NCI-H1105 treated with DMSO at 0.1 percent for 48 hours (cell line): ENCODE measurements at places on chromosomes 4 and X.

- no peak for DNase-seq
Measured at GRCh38 chrX:128992107-128992971, 531.0 kb downstream of the SMARCA1 start.

DNA sequence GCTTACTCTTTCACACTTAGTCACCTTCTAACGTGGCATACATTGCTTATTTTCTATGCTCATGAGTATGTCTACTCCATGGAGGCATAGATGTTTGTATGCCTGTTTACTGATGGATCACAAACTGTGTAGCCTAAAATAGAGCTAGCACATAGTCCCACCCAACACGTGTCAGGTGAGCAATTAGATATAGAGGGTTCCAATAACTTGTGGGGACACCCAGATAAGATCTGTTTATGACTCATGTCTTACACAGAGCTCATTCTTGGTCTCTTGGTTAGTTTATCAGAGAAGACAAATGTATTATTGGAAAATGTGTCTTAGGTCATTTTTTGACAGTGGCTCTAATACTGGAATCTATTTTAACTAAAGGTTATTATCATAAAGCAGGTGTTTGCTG, 6.8 kb downstream of the ZFP42 start:
- DNase-seq: no peak

- DNase-seq: no peak
Measured at GRCh38 chr4:161121451-161121850, 1042.3 kb downstream of the FSTL5 start.

DNA sequence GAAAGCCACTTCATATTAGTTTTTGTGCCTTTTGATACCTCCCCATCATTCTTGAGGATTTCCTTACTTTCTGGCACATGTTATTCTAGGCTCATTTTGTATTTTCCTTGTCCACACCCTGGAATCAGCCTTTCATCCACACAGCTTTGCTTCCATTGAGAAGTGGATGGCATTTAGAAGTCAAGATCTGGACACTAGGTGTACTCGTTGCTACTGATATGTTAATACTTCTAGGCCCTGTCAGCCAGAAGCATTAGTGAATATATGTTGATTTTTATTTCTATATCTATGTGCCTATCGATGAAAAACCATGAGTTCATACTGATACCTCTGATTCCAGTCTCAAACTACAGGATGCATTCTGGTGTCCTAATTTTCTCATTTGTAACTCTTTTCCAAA, 73.2 kb downstream of the ARHGAP24 start:
- DNase-seq: no peak

DNA sequence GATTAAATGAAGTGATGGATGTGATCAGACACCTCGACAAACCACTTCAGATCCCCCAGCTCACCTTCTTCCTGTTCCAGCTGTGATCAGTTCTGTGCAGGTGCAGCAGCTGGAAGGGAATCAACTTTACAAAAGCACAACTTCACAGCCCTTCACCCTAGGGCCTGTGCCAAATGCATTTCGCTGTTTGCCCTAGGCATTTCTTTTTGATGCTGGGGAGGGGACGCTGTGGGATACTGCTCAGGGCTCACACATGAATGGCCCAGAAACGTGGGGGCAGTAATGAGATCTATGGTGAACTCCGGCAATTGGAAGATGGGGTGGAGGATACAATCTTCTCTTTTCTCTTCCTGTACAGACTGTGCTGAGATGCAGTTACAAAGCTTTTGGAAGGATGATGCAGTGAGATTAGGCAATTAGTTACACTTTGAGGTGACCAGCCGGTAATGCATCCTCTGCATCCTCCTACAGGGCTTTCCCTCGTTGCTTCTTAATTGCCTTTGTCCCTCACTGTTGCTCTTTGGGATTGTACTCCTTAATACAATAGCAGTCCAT, 215.1 kb upstream of the PITX2 start:
- DNase-seq: no peak

DNA sequence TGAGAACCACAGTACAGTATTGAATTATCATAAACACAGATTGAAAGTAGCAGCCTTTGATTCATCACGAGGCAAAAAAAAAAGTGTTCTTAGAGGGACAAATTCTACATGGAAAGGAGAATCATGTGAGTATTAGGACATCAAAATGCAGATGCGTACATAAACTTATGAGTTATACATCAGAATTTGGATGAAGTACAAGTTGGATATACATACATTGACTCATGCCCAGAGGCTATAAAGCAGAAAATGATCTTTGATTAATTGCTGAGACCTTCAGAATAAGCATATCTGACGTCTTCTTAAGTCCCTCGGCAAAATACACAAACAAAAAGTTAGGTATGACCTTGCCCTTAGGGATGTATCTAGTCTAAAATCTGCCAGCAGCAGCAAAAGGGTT, 206.4 kb downstream of the LDB2 start:
- no peak for DNase-seq

DNA sequence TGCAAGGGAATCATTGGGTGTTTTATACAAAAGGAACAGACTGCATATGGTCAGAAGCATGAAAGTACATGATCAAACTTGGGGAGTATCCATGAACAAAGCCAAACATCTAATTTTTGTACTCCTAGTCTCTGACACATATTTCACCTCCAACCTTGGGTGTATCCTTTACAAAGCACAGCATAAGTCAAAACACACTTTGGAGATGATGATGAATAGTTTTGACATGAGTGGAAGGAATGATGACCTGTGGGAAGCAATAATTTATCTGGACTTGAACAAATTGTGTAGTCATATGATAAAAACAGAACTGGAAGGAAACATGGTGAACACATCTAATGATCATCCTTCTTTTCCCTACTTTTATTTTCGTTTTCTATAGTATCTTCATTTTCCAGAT, 108.7 kb upstream of the PLS3 start:
- no peak for DNase-seq

DNA sequence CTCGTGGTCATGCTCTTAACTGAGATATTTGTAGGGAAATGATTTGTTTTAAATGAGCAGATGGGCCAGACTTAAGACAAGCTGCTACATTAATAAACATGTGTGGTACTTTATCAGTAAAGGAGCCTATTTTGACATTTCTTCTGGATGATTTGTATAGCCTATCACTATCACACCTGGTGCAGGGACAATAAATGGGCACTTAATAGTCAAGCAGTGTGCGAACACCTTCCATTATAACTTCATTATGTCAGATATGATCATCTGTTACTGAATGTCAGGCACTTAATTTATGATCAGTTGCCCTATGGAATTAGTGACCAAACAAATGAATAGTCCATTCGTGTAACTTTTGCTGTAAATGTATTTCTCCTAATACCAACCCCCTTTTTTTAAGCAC, 628.8 kb downstream of the ADGRL3 start:
- peak; percentile 30 for DNase-seq

DNA sequence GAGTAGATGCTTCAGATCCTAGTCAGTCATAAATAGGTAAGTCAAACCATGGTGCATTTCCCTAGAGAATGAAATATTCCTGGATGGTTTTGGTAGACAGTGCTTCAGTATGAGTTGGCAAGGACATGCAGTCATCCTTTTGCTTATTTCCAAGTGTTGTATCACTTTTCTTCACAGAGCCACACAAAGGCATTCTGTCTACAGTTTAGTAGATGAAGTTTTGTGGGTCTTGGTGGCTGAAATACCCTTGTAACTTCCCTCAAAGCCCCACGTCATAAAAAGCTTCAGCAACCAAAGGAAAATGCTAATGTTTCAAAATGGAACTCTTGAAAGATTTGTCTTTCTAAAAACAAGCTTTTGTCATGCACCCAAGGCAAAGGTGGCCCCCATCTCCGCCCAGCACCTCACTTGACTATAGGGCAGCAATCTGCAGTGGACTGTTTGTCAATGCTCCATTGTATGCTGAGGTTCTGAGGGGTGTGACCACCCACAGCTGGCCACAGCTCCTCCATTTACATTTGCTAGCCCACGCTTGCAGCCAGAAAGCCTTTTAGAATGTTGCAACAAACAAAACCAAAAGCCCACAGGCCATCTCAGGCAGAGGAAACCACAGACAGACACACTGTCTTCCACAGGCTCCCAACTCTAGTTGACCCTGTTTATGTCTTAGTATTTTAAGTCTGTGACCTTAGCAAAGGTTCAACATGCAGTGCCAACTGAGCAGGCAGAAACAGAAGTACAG, 87.1 kb upstream of the FAM9C start:
- DNase-seq: no peak

GRCh38 chrX:21700967-21701366, 42.8 kb upstream of the KLHL34 start:
- no peak for DNase-seq

DNA sequence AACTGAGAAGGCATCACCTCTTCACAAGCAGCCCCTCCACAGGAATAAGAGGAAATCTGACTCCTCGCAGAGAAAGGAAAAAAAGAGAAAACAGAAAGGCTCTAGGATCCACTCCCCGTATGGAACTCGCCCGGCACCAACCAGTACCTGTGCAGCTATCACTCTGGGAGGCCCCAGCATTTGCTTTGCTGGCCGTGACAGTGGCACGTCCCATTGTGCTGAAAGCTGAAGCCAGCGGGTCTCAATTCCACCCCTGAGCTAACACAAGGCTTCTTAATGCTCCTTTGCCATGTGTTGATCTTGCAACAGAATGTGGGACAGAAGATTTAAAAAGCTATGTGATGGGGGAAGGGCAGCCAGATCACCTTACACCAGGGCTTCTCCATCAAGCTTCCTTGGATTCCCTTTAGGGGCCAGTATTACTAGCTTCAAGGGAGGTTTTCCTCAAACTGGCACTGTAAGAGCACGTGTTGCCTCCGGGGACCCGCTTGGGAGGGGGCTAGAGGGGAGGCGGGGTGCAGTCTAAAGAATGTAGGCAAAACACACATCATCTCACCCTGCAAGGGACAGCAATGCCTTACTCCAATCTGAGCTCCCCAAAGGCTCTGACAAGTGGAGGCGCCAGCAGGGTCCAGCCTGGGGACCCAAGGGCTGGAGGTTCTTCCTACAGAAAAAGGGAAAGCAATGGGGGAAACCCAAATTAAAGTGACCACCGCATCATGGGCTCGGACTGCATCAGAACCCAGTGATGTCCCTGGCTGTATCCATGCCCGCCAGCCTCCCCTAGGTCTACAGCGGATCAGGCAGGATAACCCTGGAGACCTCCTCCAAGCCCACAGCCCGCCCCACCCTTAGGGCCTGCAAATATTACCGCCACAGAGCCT, 1.2 kb downstream of the USP46 start:
- DNase-seq: no peak

DNA sequence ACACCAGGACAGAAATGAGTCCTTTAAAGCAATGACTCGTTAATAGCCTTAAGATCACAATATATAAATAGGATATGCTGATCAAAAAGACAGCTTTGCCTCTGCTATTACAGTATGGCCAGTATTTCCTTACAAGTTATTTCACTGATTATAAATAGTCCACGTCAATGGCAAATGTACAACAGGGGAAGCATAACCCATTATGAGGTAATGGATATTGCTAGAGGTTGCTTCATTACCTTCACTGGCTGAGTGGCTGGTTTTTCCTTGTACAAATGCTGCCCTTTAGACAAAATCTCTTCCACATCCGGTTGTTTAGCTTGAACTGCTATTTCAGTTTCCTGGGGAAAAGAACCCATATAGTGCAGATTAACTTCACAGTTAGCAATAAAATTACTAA, 764.6 kb upstream of the FTHL17 start:
- no peak for DNase-seq

- DNase-seq: no peak
Measured at GRCh38 chr4:181637186-181638105, 605.8 kb upstream of the TENM3 start.

DNA sequence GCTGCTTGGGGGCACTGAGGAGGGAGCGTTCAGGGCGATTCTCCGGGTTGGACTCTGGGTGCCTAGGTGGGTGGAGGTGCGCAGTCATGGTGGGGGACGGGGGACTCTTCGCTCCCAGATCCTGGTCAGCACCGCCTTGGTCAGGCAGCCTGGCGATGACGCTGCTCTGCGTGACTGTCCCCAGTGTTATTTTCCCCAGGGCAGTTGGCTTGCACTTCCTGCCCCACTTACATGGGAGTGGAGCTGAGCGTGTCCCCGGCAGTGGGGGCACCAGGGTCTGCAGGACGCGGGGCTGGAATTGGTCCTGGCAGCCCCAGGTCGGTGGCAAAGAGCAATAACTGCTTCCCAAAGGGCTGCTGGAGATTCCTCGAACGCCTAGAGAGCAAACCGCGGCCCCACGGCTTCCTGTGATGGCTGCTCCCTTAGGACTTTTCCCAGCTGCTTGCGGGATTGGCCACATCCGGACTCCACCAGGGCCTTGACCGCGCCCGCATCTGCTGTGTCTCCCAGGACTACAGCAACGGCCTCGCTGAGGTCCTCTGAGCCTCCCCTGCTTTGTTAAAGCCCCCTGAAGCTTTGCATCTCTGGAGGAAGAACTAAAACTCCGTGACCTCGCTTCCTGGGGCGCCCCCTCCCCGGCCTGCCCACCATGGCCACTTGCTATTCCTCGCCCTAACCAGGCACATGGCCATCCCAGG, 35.3 kb upstream of the GPR78 start:
- DNase-seq: no peak

GRCh38 chr4:107853444-107854355, 29.0 kb downstream of the SGMS2 start:
- no peak for DNase-seq

GRCh38 chrX:70128071-70128470, 5.2 kb upstream of the IGBP1 start:
- no peak for DNase-seq

GRCh38 chrX:127621780-127622179, 430.4 kb downstream of the ACTRT1 start:
- no peak for DNase-seq

- no peak for DNase-seq
Measured at GRCh38 chr4:153706519-153706918, 22.4 kb downstream of the TLR2 start.

GRCh38 chr4:166091912-166092510, 219.0 kb downstream of the TLL1 start:
- peak; percentile 52 for DNase-seq

- DNase-seq: no peak
Measured at GRCh38 chr4:176099314-176099713, 33.7 kb downstream of the WDR17 start.

DNA sequence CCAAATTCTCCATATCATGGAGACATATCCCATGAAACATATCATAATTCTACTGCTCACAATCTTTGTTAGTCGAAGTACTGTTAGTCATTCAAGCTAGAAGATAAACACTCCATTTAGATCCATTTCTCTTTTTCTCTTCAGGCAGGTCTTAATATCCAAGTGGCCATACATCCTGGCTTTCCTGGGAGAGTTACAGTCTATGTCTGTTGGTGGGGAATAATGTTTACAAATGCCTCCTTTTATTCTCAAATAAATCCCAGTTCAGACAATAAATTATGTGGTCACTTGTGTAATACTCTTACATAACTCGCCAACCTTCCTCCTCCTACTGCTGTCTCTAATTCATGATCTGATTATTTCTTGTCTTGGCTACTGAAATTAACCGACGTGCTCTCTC, 82.1 kb downstream of the VCX3B start:
- no peak for DNase-seq

DNA sequence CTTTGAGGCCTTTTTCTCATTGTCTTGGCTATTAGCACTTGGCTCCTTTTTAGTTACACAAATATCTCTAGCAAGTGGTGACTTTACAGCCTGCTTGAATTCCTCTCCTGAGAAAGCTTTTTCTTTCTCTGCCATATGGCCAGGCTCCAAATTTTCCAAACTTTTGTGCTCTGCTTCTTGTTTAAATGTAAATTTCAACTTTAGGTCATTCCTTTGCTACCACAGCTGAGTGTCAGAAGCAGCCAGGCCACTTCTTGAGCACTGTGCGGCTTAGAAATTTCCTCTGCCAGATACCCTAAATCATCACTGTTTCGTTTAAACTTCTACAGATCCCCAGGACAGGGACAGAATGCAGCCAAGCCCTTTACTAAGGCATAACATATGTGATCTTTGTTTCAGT, 222.4 kb downstream of the FBXO8 start:
- DNase-seq: no peak

GRCh38 chr4:150235808-150236271, 157.6 kb downstream of the DCLK2 start:
- DNase-seq: no peak
